Right cardiac atrium (tissue), 5 donors: ENCODE measurements at places on chromosomes 5 and 9.

GRCh38 chr9:121718084-121718483 is 66.7 kb downstream of the DAB2IP start:
- peak; percentile 80 for DNase-seq

- DNase-seq = no peak
Observed at GRCh38 chr5:17190799-17191391, 26.5 kb upstream of the BASP1 start.

- DNase-seq = no peak
Observed at GRCh38 chr5:139194486-139194885, 3.7 kb downstream of the SIL1 start.

DNA sequence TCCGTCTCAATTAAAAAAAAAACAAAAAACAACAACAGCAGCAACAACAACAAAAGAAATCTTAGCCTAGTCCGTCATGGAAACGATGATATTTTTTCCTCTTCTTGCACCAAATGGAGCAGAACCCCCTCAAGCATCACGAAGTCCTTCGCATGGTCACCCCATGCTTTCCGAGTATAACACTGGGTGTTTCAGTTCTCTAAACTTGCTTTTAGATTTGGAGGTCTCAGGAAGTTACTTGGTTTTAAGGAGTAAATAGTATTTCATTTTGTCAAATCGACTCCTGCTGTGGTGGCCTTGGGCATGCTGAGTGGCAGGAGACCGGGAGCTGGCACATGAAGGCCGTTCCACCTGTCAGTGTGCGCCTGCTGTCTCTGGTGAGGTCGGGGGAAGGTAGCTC is 118.5 kb upstream of the CACNA1B start:
- DNase-seq = no peak

GRCh38 chr9:76218886-76219445 is 175.3 kb downstream of the RFK start:
- DNase-seq = no peak

GRCh38 chr9:73148447-73148937 is 3.2 kb upstream of the ANXA1 start:
- no peak for DNase-seq

- DNase-seq = no peak
Observed at GRCh38 chr5:149824846-149825245, 94.7 kb downstream of the PPARGC1B start.

- DNase-seq = no peak
Observed at GRCh38 chr5:13606051-13606450, 338.4 kb downstream of the DNAH5 start.
